GM19239 (cell line): ENCODE measurements at places on chromosomes 13 and 19.
A peak's percentile ranks its signal among the peaks of the same experiment; 100 is the strongest.

- no peak for DNase-seq
Measured at GRCh38 chr19:36420961-36421748, 2.7 kb upstream of the ZFP82 start.

DNA sequence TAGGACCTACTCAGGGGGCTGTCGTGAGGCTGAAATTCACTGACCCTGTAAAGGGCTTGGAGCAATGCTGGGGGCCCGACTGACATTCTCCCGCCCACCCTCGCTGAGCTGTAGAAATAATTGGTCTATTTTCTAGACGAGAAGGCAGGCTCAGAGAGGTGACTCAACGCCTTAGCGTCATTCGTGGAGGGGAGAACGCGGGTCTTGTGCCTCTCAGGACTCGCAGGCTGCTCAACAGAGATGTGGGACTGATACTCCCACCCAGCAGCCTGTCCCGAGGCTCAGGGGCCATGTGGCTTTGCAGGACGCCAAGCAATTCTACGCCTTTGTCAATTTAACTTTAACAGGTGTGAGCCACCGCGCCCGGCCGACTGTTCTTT lies 23.6 kb upstream of the ASPDH start:
- DNase-seq: no peak

DNA sequence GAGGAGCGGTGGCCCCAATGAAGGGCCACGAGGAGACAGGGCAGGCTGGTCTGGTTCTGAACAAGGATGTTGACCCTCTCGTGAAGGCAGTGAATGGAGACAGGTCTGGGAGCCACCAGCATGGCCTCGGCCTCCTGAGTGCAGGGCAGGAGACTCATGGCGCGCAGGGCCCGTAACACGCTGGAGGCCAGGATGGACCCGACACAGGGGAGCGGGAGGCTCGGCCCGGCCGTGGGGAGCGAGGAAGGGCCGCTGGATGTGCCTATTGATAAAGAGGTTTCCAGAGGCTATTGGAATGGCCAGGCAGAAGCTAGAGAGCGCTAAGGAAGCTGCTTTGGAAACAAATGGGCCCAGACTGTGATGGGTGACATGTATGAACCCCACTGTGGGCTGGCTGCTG lies 132.5 kb downstream of the STK24 start:
- DNase-seq: no peak

DNA sequence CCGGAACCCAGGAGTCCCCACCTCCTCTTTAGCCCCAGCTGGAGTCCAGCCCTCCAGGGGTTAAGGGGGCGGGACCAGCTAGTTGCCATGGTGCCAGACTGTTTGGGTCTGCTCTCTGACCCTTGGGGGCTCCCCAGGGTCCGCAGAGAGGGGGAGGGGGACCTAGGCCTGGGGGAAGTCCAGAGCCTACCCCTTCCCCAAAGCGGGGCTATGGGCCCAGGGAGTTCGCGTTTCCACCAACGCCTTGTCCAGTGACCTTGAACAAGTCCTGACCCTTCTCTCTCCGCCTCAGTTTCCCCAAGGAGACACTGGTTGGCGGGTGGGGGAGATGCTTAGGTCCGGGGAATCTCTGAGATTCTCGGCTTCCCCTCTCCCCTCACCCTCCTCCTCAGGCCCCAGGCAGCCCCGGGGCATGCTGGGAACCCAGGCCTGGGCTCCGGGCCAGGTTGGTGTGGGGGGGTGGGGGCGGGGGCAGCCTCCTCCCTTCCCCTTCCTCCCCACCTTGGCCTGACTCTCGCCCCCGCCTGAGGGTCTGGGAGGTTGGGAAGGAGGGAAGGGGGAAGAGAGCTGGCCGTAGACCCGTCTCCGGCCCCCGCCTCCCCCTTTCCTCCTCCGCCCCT lies 2.6 kb upstream of the SPACA6 start:
- DNase-seq: no peak

DNA sequence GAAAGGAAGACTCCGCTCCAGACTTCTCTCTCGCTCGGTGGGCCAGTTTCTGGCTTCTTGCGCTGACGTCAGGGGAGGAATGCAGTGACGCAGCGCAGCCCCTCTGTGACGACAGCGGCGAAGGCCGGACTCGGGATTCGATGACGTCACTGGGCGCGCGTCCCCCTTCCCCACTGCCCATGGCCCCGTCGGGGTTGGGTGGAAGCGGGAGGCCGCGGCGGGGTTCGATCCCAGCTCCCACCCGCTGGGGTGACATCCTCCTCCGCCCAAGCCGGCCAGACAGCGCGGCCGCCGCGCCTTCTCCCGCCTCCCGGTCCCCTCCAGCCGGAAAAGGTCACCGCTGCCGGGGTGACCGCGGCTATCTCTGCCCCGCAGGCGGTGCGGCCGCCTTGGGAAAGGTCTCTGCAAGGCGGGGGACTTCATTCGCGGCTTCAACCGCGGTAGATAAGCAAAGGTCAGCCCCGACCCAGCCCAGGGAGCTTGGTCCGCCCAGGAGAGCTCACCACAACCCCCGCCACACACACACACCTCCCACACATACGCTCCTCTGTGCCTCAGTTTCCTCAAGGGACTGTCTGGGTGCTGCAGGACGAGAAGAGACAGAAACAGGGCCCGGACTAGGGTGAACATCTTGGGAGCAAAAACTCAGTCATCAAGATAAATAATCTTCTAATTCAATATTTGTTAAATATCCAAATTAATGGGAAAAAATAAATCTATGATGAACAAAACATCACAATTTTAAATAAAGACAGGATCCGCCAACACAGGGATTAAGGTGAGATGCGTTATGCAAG lies 844 bp upstream of the RFX1 start:
- DNase-seq: no peak

DNA sequence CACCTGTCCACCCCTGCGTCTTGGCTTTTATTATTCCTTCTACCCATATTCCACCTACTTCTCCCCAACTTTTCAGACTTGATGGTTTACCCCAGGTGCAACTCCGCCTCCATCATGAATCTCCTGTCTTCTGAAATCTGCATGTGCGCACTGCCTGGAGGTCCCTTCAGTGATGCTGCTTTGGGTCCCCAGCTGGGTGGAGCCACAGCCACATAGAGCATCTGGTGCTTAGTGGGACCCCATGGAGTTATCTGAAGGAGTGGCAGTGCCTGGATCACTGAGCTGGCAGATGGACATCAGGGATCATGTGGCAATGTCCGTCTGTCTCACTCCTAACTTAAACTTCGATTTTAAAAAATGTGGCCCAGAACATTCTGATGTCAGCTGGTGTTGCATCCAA lies 13.5 kb downstream of the ZNF536 start:
- no peak for DNase-seq

DNA sequence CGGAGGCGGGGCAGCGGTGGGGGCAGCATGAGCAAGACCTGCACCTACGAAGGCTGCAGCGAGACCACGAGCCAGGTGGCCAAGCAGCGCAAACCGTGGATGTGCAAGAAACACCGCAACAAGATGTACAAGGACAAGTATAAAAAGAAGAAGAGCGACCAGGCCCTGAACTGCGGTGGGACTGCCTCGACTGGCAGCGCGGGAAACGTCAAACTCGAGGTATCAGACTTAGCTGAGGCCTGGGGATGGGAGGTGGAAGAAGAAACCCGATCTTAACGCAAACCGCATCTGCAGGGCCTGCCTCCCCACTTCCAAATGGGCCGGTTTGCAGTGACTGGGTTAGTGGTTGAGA lies 693 bp downstream of the RFXAP start:
- DNase-seq: peak; percentile 12

- DNase-seq: no peak
Measured at GRCh38 chr19:57263244-57263741, 17.0 kb upstream of the ZNF460 start.

GRCh38 chr13:72004784-72005374 lies 137.9 kb upstream of the DACH1 start:
- no peak for DNase-seq

DNA sequence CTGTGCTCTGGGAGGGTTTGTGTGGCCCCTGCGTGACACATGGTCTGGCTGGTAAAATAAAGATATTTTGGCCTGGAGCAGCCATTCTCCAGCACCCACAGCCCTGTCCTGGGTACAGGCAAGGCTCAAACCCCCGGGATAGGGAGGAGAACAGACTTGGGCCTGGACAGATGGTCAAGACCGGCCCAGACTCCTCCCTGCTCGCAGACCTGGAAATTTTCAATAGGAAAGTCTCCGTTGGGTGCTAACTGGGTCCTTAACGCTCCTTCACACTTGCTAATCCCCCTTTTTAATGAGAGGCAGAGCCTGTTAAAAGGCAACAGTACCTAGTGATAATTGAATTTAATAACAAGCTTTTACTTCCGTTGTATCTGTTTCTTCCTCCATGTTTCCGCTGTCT lies 2.5 kb downstream of the PALM start:
- DNase-seq: no peak

DNA sequence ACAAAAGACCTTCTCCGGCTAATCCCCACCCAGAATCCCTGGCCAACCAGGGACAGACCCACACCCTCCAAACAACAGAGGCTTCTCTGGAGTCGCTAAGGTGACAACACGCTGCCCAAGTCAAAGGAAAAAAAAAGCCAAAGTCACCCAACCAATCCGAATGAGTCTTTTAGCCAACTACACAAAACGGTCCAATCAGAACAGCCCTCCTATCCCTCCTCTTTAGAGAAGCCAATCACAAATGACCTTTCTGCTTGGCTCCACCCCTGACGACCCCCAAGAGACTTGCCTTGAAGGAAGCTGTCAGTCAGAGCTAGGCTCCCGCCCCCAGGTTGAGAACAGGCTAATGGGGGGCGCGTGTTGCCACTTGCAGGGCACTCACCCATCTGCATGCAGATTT lies 6.6 kb upstream of the FBXW9 start:
- DNase-seq: no peak

DNA sequence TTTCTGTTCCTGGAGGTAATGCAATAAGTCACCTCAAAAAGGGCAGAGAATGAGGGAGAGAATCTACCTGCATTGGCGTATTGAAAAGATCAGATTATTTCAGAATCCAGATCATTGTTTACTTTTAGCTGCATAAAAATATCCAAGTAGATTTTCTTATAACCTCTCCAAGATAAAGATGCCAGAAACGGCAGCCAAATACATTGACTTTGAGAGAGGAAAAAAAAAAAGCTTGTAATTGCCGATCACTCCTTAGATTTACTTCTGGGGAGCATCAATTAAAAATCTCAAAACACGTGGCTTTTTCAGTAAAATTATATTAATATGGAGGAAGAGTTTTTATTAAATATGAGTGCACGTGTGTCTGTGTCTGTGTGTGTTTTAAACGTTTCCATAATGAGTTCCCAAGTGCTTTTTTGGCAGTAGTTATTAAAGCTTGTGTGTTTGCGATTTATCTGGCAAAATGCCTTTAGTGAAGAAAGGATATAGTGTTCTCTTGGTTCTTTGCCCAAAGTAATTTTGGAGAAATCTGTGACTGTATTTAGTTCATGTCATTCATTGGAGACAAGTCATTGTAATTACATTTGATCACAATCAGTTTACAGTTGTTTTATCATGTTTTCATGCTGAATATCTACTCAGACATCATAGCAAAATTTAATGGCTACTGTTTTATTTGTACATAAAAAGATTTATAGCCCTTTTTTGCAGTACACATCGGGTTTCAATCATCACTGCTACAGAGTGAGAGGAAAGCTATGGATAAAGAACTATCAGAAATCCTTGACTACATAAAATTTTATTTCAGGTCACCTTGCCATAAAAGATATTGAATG lies 176.1 kb downstream of the TM9SF2 start:
- no peak for DNase-seq

DNA sequence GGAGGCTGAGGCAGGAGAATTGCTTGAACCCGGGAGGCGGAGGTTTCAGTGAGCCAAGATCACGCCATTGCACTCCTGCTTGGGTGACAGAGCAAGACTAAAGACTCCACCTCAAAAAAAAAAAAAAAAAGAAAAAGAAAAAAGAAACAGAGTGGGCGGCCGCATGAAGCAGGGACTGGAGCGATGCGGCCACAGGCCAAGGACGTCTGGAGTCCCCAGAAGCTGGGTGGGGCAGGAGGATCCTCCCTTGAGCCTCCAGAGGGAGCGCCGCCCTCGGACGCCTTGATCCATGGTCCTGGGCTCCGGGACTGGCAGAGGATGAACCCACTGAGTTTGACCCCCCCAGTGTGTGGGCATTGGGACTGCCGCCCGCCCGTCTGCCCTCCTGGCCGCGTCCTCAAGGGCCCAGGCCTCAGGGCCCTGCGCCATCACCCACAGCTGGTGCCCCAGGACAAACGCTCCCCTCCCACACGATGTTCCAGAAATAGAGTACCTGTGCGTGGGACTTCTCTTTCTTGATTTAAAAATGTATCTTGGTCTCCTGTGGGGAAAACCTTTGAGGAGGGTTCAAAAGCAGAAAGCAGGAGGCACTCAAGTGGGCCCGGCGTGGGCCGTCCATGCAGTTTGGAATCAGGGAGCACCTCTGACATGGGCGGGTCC lies 15.5 kb downstream of the BTBD2 start:
- DNase-seq: no peak

DNA sequence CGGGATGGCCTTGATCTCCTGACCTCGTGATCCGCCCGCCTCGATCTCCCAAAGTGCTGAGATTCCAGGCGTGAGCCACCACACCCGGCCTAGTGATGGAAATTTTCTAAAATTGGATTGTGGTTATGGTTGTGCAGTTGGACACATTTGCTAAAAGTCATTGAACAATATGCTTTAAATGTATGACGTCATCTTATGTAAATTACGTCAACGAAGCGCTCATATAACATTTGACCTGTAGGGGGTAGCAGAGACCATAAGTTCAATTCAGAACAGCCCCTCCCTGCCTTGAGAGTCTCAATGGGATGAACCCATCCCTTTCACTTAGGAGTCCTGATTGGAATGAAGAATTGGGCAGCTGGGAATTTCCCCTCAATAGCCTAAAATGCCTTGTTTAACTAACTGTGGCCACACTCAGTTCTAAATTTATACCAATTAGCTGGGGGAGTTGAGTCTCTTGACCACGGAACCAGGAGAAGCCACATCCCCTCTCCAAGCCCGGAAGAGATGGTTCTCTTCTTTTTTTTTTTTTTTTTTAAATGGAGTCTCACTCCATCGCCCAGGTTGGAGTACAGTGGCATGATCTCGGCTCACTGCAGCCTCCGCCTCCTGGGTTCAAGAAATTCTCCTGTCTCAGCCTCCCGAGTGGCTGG lies 15.2 kb upstream of the TLE6 start:
- no peak for DNase-seq

- DNase-seq: no peak
Measured at GRCh38 chr13:111423168-111423785, 102.8 kb downstream of the TEX29 start.
